Aorta (tissue), 5 donors: ENCODE measurements at places on chromosomes 6 and 20. TPM values are rescaled to one million over a fixed set of nuclear protein-coding genes. Genes with fewer than 3 reads are reported as not detected.

Gene EFCAB8
- polyA plus RNA-seq, result not detected

Gene CCHCR1
- 7.0 TPM for polyA plus RNA-seq

DNA sequence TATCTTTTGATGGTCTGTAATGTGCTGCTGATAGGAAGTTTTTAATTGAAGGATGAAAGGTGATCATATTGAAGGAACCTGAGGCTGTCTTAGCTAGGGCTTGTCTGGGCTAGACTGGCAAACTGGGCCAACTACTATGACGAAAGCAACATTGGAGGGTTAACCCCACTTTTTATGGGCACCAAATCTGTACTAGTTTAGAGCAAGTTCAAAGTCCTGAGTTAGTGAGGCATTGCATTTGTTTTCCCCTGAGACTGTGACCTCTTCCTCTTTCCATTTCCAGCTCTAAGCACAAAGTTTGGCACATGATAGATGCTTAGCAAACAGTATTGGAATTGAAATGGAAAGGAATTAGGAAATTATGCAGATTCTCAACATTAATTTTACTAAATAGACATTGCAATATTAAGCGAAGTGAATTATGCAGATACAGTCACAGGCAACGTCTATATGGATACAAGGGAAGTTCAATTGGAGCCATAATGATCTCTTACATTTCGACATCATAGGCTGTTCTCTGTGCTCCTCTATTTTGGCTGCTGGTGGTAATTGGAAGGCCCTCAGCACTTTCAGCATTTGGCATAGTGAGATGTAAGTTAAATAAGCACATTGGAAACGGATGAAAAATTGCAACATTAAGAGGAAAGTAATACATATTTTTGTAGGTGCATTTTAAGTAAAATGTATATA lies 22.2 kb downstream of the CEP57L1 start:
- no peaks in the 10 kb centered on the region for H3K27me3 ChIP-seq
- H3K4me1 ChIP-seq, result peaks cover 9% of the 10 kb centered on the region
- H3K36me3 ChIP-seq, result no peaks in the 10 kb centered on the region
- H3K4me3 ChIP-seq, result no peak overlapping the region
- DNase-seq, result no peak

DNA sequence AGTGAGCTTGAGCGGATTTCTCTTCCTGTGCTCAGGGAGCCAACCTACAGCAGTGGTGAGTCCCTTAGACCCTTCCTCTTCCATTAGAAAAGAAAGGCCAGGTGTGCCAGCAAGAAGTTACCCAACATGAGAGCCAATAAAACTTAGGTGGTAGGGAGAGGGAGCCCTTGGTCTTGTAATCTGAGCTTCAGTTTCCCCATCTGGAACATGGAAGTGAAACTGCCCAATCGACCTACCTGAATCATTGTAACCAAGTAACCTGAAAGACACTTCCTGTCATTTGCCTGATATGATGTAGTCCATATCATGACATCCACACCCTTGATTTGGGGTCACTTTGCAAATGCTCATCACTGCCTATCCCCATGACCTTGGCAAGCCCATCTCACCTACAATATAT lies 66.4 kb downstream of the MDGA1 start:
- no peak for DNase-seq
- H3K27ac ChIP-seq, result no peak overlapping the region
- no peaks in the 10 kb centered on the region for H3K4me1 ChIP-seq

Gene FITM2
- polyA plus RNA-seq, result 3.6 TPM

- no peaks in the 10 kb centered on the region for H3K27me3 ChIP-seq
- no peak overlapping the region for H3K27ac ChIP-seq
- no peaks in the 10 kb centered on the region for H3K36me3 ChIP-seq
- no peak for DNase-seq
- H3K4me1 ChIP-seq, result no peaks in the 10 kb centered on the region
Observed at GRCh38 chr20:51497542-51498467, 44.7 kb downstream of the NFATC2 start.

DNA sequence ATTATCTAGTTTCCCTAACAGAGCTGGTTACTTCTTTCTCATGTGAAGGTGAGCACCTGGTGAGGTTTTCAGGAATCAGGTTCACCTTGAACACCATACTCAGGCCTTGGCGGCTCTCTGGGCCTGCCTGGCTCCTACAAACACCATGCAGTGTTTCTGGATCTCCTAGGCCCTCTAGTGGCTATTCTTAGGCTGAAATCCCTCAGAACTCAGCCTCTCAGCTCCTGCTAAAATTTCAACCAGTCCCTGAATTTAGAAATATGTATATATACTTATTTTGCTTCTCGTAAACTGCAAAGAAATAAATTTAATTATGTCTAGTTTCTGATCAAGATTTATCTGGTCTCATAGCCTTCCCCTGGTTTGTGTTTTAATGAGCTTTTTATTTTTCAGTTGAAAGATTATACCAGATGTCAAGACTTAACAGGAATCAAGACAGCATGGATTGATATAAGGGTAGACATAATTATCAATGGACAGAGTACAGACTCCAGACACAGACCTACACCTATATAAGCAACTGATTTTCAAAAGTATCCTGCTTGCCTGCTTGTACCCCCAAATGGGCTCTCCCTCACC lies 55.9 kb downstream of the ANKEF1 start:
- DNase-seq, result no peak
- H3K4me1 ChIP-seq, result no peaks in the 10 kb centered on the region
- no peak overlapping the region for H3K27ac ChIP-seq
- H3K36me3 ChIP-seq, result no peaks in the 10 kb centered on the region

- no peaks in the 10 kb centered on the region for H3K27me3 ChIP-seq
- no peak overlapping the region for H3K4me3 ChIP-seq
- H3K36me3 ChIP-seq, result no peaks in the 10 kb centered on the region
- no peaks in the 10 kb centered on the region for H3K4me1 ChIP-seq
Observed at GRCh38 chr6:11702500-11703130, 76.0 kb downstream of the ADTRP start.

Gene ZNF165
- 0.61 TPM for polyA plus RNA-seq

DNA sequence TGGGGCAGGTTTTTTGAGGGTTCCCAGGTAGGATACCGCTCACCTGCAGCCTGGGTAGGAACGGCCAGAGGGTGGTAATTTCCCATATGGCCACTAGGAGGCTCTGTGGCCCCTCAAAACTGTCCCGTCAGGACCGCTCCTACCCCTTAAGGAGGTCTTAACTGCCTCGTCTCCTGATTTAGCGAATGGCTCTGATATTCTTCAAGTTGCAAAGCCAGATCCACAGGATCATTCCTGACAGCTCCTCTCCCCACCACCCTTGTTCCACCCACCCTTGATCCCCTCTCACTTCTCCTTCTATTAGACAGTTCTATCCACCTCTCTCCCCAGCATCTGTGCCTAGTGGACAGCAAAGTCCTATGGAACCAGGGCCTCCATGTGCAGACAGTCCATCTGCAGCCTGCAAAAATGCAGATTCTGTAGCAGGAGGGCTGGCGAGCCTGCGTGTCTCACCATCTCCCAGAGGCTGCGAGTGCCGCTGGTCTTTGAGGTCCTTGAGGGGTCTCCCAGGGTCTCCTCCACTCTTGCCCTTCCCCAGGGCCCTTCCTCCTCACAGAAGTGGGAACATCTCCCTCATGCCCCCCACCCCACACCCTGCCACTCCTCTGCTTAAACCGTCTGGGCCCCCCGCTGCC lies 34.3 kb upstream of the ZBP1 start:
- no peak overlapping the region for H3K27ac ChIP-seq
- H3K36me3 ChIP-seq, result peaks cover 7% of the 10 kb centered on the region
- H3K4me1 ChIP-seq, result no peaks in the 10 kb centered on the region
- no peaks in the 10 kb centered on the region for H3K27me3 ChIP-seq

Gene MAS1
- not detected for polyA plus RNA-seq

DNA sequence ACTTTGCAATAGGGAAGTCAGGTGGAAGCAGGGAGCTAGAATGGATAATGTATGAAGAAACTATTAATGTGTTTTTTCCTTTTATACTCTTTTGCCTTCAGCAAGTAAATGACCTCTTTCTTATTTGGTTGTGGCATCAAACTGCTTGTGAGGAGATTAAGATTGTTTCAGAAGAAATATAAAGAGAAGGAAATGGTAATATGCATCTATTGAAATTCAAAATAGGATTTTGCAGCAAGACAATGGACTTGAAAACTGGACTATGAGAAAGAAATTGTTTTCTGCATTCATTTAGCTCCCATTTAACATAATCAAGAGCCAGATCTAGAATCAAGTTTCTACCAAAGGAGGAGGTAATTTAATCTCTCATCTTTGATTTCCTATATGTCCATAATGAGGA lies 32.3 kb upstream of the KIFC1 start:
- no peaks in the 10 kb centered on the region for H3K27me3 ChIP-seq
- no peaks in the 10 kb centered on the region for H3K4me1 ChIP-seq
- H3K4me3 ChIP-seq, result no peak overlapping the region
- no peaks in the 10 kb centered on the region for H3K36me3 ChIP-seq
- no peak for DNase-seq
